ENCODE measurements at places on chromosomes 6 and 20. TPM values are rescaled to one million over a fixed set of nuclear protein-coding genes. Genes with fewer than 3 reads are reported as not detected.

- DNase-seq = no peak
Measured at GRCh38 chr6:106446287-106446885, 85.9 kb downstream of the CRYBG1 start.

The GRIK2 gene
- total RNA-seq = 2.3 TPM

DNA sequence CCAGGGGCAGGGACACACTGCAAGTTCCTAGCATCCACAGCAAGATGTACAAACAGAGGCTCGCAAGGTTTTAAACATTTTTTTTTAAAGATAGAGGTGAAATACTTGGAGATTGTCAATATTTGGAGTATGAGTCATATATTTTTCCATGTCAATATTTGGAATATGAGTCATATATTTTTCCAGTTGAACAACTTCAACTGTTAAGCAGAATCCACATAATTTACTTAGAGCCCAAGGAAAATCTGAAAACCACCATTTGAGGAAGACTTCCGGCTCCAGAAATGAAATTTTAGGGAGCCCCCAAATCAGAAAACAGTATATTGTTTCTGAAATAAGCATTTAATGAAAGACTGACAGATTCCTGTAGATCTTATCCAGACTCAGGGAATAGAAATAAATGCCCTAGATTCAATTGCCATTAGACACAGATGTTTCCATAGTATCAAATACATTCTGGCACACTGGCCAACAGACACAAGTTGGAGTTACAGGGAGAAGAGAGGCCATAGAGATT, 51.6 kb upstream of the FAM184A start:
- DNase-seq = no peak

The CBLN4 gene
- total RNA-seq = 0.32 TPM

The CST3 gene
- total RNA-seq = 1,890 TPM

- no peak for DNase-seq
Measured at GRCh38 chr6:55569638-55570037, 9.4 kb downstream of the HMGCLL1 start.

- no peak for DNase-seq
Measured at GRCh38 chr6:48139818-48140614, 29.0 kb upstream of the PTCHD4 start.

The PLN gene
- total RNA-seq = 3.7 TPM

GRCh38 chr6:170011204-170012036, 260.0 kb downstream of the ERMARD start:
- DNase-seq = no peak

DNA sequence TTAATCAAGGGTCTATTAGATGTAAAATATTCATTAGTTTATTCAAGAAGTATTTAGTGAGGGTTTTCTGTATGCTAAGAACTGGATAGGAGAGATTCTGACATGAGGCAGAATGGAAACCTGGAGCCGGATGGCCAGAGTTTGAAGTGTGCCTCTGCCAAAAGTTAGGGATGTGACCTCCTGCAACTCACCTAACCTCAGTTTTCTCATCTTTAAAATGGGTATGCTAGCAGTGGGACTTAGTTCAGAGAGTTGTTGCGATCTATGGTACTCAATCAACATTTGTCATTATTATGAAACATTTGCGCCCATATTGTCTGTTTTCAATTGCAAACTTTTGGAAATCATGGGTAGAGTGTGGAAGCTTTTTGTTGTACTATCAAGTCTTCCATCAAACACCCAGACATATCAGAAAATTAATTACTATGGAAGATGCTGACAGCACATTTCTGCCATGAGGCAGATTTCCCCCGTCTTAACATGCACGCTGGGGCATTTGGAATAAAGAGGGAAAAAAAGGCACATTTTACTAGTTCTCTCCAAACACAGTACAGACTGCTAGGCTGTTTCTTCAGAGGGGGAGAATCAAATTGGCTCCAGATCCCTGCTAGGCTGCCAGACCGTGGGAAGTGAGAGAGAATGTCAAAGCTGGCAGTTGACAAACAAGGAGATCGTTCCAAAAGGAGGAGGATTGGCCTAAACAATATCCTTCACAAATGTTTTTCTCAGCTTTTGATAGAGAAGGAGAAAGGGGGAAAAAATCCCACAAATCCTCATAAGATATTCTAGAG, 205.3 kb upstream of the TSHZ2 start:
- DNase-seq = no peak

- no peak for DNase-seq
Measured at GRCh38 chr20:750801-751200, 17.5 kb downstream of the SLC52A3 start.

DNA sequence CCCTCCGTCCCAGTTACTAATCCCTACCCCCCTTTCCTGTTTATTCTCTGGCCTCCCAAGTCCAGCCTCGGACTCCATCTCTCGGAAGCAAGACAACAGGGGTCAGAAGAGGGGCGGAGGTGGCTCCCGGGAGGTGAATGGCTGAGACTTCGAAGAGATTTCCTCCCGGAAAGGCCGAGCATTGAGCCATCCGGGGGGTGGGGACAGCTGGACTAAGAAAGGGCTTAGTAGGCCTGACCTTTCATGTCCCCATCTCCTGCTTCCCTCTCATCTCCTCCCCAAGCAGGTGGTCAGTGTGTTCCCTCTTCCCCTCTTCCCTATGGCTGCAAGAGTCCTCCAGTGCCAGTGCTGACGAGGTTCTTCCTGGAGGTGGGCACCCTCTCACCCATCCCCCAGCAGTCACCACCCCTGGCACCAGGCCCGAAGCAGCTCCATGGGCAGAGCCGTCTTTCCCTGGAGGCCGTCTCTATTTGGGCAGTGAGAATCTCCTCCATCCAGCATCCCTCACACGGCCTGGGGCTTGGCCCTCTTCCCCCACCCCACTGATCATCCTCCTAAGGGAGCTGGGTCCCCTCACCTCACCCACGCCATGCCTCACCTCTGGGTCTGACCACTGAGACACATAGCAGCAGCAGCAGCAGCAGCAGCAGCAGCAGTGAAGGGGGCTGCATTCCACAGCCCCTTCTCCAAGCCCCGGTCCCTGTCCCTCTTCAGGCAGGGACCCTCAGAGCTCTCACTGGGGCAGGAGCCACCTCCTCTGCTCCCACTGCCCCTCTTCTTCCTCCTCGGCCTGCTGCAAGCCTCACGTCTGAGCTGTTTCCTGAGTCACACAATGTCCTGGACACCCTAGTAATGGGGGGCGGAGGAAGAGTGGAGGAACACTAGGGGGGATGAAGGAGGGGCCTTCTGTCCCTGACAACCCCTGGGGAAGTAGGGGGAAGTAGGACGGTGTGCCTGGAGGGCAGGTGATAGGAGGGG, at the start of gene NOTCH4:
Gene NOTCH4 (minus strand): TSS at position 810 of the 978 bp plus-strand sequence. CDS start 139 bp downstream, at position 671.
- DNase-seq = no peak

The SFT2D1 gene
- 40.0 TPM for total RNA-seq

The OPN5 gene
- total RNA-seq = not detected

GRCh38 chr6:108575905-108576494, 15.3 kb downstream of the FOXO3 start:
- no peak for DNase-seq

GRCh38 chr6:8941577-8941976, 506.2 kb upstream of the SLC35B3 start:
- no peak for DNase-seq

DNA sequence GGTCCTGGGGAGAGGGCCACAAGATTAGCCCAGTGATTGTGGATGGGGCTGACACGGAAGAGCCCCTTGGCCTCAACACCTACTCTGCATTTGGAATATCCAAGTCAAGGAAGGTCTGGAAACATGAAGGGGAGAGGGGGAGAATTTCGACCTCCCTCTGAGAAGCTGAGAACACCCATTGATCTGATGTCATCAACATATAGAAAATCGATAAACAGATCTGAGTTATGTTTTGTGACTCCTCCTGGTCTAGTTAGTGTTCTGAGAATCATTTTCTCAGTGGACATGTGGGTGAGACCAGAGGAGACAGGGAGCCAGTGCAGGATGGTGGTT, 108.0 kb downstream of the SLC22A3 start:
- no peak for DNase-seq

- DNase-seq = no peak
Measured at GRCh38 chr6:14965424-14966075, 280.3 kb upstream of the JARID2 start.

DNA sequence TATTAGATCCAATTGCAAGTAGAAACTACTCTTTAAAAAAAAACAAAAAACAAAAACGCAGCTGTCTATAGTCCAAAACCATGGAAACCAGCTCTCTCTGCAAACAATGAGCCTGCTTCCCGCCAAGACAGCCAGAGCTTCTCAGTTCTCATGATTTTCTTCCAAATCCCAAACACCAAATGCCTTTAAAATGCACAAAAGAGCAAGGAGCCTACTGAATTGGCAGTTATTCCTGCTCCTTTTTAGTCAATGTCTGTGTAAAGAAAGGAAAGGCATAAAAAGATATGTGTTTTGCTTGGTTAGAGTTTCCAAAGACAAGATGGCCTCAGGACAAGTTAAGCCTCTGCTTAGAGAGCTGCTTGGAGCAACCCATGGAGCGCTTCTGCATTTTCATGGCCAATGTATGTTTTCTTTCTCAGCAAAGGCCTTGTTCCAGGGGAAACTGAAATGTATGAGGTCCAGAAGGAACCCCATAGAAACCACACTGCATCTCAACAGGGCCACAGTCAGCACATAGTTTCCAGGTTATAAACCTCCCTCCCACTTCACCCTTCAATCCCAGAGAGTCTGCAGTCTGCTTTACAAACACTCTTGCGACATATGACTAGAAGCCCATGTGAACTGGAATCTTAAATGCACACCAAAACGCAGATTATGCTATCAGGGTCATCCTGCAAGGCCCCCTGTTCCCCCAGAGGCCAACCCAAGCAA, 209.3 kb upstream of the TAB2 start:
- DNase-seq = no peak

GRCh38 chr6:166439366-166440091, 56.8 kb upstream of the MPC1 start:
- no peak for DNase-seq

DNA sequence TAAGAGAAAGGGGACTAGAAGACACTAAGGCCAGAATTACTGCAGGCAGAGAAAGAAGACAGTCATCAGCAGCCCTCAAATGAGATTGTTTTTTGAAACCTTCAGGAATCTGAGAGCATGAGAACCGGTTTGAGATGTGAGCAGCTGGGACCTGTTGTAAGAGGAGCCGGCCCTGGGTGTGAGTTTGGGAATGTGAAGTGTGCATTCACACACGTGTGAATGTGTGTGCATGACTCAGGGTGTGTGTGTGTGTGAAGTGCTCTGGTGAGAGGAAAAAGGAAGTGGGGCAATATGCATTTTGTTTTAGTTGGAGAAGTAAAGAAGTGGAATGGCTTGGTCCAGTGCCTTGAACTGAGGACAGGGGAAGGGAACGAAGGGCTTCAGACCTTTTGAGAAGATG, 4.3 kb downstream of the SCUBE3 start:
- DNase-seq = no peak

DNA sequence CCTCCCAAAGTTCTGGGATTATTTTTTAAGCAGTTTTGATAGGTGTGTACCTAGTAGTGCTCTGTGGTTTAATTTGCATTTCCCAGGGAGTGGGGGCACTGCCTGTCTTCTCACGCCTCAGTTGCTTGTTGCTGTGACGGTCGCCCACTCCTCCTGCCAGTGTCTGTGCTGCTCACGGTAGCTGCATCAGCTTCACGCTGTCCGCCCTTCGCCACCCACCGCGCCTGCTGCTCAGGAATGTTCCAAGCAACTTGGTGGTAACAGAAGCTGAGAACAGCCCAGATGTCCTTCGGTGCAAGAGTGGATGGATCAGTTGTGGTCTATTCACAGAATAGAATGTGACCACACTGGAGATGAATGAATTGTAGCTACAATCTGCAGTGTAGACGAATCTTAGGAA, 22.9 kb downstream of the DNAJC5 start:
- DNase-seq = no peak

DNA sequence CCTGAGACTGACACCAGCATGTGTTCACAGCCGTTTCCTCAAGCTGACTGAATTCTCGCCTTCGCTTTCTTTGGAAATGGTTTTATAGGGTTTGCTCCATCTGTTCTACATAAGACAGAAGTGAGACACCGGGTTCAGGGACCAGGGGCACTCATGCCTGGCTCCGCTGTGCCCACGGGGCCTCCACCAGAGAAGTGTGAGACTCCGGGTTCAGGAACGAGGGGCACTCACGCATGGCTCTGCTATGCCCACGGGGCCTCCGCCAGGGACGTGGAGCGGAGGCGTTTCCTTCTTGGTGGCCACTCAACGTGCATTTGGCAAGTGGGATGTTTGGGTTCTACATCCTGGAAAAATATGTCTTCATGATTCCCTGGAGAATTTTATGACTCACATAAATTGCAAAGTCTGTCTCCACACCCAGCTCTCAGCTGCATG, 106.6 kb downstream of the RNASET2 start:
- DNase-seq = no peak

The SMIM13 gene
- total RNA-seq = 10.0 TPM

- DNase-seq = no peak
Measured at GRCh38 chr6:5751525-5752390, 255.0 kb downstream of the NRN1 start.

The ISM1 gene
- 7.9 TPM for total RNA-seq

The XKR7 gene
- not detected for total RNA-seq

- DNase-seq = no peak
Measured at GRCh38 chr20:399182-399707, 8.9 kb upstream of the RBCK1 start.
